Effector memory CD8-positive, alpha-beta T cell (primary cell): ENCODE measurements at places on chromosomes 5 and 9.

GRCh38 chr9:504921-505740 lies 290.5 kb downstream of the DOCK8 start:
- no peak for DNase-seq

- DNase-seq: no peak
Observed at GRCh38 chr9:93291536-93292287, 107.8 kb downstream of the WNK2 start.

- DNase-seq: no peak
Observed at GRCh38 chr5:73764586-73764985, 138.6 kb downstream of the ARHGEF28 start.

DNA sequence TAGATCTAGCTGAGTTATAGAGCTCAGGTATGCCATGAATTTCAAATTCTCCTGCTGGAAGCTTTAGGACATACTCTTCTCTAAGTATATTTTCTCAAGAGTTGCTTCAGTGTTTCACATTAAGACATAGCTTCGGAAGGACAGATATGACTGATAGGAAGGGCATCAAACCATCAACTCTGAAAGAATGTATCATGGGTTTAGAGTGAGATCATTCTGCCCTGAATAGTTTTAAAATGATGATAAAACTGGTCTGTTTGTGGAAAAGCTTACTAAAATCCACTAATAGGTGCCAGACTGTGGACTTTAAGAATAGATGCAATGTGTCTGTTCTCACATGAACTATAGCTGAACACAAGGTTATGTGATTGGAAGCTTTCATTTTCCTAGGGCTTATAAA lies 8.4 kb downstream of the SPEF2 start:
- no peak for DNase-seq

- no peak for DNase-seq
Observed at GRCh38 chr5:107450531-107450930, 220.2 kb downstream of the EFNA5 start.

GRCh38 chr5:125848751-125849150 lies 574.5 kb upstream of the GRAMD2B start:
- no peak for DNase-seq

GRCh38 chr5:33340195-33340594 lies 100.6 kb upstream of the TARS1 start:
- no peak for DNase-seq

DNA sequence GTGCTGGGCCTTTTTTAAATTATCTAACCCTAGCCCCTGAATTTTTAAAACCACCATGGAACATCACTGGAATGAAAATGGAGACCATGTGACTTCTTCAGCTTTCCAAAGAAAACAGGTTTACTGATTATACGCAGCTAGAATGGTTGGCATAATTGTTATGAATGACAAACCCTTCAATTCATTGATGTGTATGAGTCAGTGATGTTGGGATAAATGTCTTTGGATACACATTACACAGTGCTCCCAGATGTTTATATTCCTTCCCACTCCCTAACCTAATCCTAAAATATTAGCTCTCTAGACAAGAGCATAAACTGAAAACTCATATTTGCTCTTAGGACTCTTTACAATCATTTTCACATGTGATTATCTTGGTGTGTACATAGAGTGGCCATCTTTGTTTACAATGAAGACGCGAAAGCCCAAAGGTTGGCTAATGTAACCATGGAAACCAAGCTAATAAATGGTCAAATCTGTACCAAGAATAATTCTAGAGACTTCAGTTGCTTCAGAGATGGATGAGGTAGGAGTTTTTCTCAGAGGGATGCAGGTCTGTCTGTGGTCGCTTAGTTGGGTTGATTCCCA lies 131.2 kb upstream of the HMHB1 start:
- no peak for DNase-seq

DNA sequence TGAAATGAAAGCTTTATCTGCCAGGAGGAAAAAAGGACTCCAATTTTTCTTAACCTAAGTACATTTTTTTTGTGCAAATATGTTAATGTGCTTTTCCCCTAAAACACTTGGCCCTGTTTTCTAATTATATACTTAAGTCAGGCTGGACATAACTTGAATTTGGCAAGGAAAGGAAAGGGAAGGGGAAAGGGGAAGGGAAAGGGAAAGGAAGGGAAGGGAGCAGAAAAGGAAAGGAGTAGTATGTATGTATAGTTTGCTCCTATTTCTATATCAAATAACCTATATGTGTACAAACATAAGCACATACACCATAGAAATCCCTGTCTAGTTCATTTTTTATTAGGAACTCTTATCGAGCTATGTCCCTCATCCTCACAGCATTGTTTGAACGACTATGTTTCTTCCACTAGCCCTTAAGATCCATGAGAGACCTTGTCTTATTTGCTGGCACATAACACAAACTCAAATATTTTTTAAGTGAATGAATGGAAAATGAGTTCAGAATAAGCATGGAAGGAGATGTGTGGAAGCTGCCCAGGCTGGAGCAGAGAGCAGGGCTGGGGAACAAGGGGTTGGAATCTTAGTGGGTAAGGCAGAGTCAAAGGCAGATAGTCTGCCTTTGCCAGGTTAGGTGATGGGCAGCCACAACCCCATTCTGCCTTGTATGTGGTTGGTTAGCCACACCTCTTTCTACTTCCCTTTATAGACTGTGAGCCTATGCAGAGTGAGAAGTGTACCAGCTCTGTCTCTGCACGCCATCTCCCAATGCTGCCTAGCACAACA lies 70.0 kb downstream of the KLHL3 start:
- DNase-seq: no peak

DNA sequence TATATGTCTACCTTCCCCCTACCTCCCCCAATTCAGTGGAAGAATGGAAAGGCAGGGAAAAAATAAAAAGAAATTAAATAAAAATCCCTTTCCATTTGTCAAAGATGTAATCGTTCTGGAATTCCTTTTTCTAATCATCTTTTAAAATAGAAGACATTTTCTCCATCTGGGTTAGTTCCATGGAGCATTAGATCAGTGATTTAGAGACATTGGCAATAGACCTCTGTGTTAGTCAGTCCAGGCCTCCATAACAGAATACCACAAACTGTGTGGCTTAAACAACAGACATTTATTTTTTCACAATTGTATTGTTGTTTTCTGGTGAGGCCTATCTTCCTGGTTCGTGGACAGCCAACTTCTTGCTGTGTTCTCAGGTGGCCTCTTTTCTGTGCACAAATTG lies 516.6 kb upstream of the DAB2 start:
- no peak for DNase-seq

- no peak for DNase-seq
Observed at GRCh38 chr9:127809002-127809539, 6.4 kb downstream of the FPGS start.

- no peak for DNase-seq
Observed at GRCh38 chr5:41418220-41419031, 92.0 kb downstream of the PLCXD3 start.

DNA sequence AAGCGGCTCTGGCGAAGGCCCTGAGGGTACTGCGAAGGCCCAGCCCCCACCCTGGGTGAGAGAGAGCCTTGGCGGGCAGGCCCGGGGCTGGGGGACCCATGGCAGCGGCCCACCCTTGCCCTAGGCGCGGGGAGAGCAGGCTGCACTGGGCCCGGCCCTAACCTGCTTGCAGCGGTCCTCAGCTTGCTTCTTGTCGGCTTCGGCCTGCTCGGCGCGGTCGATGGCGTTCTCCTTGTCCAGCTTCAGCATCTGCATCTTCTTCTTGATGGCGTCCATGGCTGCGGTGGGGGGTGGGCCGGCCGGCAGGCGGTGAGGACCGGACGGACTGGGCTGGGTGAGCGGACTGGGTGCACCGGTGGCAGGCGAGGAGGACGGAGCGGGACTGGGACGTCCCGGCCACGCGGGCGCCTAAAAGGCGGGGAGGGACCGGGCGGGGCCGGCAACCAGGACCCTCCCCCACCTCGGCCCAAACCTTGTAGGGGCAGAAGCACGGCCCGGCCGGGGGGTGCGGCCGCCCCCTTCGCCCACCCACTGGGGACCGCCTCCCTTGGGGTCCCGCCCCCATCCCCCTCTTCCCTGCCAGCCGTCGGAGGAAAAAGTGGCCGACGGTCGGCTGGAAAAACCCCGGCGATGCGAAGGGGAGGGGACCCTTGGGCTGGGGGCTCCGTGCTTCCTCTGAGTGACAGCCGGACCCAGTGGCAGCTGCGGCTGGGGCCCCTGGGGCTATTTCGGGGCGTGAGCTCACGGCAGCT lies at the start of gene TPM2:
Gene TPM2 (minus strand): TSS at position 384 of the 752 bp plus-strand sequence. CDS start 108 bp downstream, at position 276.
- DNase-seq: no peak

GRCh38 chr5:16482891-16483290 lies 17.3 kb upstream of the ZNF622 start:
- DNase-seq: no peak

DNA sequence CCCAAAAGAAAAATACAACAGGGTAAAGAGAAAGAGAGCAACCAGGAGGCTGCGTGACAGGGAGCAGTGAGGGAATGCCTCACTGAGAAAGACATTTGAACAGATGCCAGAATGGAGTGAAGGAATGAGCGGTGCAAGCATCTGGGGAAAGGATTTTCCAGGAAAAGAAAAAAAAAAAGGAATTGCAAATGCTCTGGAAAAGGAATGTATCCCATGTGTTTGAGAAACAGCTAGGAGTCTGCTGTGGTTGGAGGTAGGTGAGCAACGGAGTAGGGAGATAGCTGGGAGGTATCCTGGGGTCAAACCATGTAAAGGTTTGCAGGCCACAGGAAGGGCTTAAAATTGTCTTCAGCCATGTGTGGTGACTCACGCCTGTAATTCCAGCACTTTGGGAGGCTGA lies 23.6 kb upstream of the CEMIP2 start:
- DNase-seq: no peak

- no peak for DNase-seq
Observed at GRCh38 chr5:78275998-78276543, 18.4 kb downstream of the AP3B1 start.

GRCh38 chr9:74762950-74763349 lies 124.8 kb downstream of the TRPM6 start:
- DNase-seq: no peak

- no peak for DNase-seq
Observed at GRCh38 chr5:68333649-68334552, 118.3 kb downstream of the PIK3R1 start.

DNA sequence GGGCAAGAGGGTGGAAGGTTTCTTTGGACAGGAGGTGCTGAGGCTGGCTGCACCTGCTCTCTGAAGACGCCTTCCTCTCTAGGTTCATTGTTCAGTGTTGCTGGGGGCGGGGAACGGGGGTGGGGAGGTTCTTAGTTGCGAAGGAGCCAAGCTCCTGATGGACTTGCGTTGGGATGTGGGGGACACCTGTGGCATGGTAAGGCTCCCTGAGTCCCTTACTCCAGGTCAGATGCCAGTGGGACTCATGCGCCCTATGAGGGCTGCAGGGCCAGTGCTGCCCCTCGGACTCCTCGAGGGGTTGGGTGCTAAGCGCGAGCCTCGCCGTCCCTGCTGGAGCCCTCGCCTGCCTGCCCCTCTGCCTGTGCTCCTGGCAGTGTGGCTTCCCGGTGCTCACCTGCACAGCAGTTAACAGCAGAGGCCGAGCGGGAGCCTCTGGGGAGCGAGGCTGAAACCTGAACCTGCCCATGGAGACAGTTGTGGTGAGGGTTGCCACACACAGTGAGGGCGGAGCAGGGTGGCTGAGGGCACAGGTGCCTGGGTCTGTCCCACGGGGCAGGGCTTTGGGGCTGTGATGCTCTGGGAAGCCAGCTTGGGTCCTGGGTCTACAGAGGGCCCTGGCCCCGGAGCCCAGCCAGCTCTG lies 5.5 kb downstream of the RNU6ATAC start:
- DNase-seq: no peak

DNA sequence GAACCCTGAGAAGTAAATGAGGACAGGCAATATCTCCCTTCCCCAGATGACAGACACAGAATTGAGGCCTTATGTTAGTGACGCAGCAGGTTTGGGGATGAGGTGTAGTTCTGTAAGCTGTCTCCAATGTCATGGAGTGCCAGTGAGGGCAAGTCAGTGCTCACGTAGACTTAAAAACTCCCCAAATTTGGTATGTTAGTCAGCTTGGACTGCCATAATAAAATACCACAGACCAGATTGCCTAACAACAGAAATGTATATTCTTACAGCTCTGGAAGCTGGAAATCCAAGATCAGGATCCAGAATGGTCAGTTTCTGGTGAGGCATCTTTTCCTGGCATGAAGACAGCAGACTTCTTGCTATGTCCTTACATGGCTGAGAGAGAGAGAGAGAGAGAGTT lies 14.9 kb downstream of the FOXI1 start:
- no peak for DNase-seq

GRCh38 chr9:15299374-15299939 lies 7.6 kb downstream of the TTC39B start:
- DNase-seq: peak; percentile 63

DNA sequence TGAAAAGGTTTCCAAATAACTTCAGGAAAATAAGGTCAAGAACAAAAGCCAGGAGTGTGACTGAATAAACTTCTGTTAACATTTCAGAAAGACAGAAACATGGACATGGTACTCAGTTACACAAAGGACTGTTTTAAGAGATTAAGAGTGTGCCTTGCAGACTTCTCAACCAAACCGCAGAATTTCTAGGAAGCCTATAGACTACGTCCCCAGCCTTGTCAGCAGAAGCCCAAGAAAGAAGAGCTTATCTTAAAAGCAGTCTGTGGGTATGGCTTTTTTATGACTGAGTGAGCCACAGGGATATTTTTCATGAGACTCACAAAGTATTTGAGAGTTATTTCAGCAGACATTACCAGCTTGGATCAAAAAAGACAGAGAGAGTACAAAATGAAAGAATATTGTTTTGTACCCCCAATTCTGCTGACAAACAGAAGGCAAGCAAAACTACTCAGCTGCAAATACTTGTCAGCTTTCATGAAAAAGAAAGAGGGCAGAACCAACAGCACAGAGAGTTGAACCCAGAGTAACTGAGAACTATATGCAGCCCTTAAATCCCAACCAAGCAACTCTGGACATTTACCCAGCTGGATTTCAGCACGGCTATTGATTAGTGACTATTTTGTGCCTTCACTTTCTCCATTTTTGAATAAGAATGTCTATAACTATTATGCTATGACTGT lies 711.0 kb upstream of the CTNND2 start:
- DNase-seq: no peak

DNA sequence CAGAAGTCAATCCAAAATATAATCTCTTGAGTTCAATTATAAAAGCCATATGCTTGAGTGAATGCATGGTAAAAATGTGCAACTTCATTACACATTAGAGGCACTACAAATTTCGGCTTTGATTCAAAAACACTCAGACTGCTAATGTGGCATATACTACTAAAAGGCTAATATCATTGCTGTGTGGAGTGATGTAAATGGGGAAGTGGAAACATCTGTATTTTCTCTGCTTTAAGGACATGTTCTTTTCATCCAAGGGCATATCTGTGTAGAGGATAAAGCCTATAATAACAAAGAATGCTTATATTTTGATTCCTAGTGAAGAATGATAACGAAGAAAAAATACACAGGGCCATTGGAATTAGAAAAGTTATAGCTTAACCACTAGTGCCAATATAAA lies 643.9 kb upstream of the ZNF608 start:
- DNase-seq: no peak

- no peak for DNase-seq
Observed at GRCh38 chr9:88691811-88692210, 156.8 kb downstream of the NXNL2 start.
